Tongue (tissue), 3 donors: ENCODE measurements at places on chromosomes 5 and 9.

- no peak for DNase-seq
These were observed 4.9 kb downstream of the DDX4 start for GRCh38 chr5:55742778-55743177.

DNA sequence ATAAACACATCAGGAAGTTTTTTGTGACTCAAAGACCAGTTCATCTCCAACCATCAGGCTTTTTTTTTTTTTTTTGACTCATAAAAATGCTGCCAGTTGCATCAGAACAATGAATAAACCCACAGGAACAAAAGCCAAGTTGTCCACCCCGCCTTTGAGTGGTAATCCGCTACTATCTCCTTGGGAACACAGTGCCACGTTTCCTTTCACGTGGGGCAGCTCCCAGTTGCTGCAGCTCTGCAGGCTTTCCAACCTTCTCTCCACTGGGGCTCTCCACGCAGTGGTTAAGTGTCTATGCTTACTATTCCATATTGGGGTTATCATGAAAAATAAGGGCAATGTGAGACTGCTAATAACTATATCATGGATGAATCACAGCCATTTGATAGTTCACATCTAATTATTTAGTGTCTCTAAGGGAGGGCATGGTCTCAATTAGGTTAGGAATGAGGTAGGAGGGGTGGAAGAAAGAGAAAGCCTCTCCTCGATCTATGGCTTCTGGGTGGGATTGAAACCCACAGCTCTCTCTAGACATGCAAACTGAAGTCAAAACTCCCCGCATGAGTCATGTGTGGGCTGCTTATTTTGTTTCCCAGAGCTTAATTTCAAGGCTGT lies 55.8 kb upstream of the ACTBL2 start:
- DNase-seq = no peak

- no peak for DNase-seq
These were observed 99.4 kb upstream of the PTPN3 start for GRCh38 chr9:109597496-109597895.

DNA sequence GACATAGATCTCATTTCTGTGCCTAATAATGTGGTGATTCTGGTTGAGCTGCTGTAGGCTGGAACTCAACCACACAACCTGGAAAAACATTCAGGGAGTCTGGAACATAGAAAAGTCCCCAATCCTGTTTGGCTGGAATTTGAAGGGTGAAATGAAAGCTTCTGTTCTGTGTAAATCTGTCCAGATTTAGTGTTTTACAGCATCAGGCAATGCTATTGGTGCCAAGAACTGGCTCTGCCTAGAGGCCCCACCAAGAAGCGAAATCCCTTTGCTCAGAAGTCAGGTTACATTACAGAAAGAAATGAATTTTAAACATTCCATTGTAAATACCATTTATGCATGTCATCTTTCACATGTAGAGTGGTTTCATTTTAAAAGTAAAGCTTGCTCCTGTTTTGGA lies 56.3 kb downstream of the TMEM174 start:
- peak; percentile 77 for DNase-seq

DNA sequence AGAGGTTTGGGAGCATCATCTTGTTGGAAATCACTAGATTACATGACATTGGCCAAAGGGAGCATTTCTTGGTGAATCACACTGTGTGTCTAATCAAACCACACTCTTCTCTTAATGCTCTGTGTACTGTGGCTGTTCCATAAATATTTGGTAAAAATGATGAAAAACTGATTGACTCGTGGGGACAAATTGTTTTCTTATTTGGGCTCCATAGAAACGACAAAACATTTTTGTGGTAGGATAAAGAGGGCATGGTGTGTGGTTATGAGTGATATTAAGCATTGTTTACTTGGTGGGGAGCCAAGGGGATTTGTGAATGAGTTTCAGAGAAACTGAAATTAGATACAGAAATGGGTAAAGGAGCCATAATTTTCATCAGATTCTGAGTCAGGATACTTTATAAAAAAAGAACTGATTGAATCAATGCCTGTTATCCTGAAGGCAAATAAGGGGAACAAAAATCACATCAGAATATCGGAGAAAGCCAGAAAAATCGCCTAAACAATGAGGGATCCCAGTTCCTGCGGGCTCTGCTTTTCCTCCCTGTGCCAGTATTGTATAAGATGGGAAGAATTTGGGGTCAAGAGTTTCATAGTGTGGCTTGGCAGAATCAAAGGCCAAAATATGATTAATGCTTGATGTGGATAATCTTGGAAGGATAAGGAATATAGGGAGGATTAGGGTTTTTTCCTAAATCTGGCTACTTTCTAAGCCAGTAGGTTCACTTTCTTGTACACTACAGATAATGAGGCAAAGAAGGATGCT lies 33.3 kb downstream of the FBXL7 start:
- DNase-seq = peak; percentile 56

- DNase-seq = no peak
These were observed 13.5 kb downstream of the BTNL9 start for GRCh38 chr5:181053488-181054121.

- DNase-seq = no peak
These were observed 5.0 kb downstream of the GBGT1 start for GRCh38 chr9:133158695-133159094.

GRCh38 chr5:161036296-161036695 lies 184.3 kb upstream of the ATP10B start:
- DNase-seq = no peak

- peak; percentile 5 for DNase-seq
These were observed 442.7 kb downstream of the CDK5RAP2 start for GRCh38 chr9:120137186-120137840.

GRCh38 chr9:94927762-94928670 lies 201.5 kb downstream of the AOPEP start:
- peak; percentile 69 for DNase-seq

- DNase-seq = peak; percentile 25
These were observed 528.8 kb upstream of the GRAMD2B start for GRCh38 chr5:125894383-125894782.

- peak; percentile 31 for DNase-seq
These were observed 596 bp downstream of the ENTREP1 start for GRCh38 chr9:69325409-69326212.
